ENCODE measurements at places on chromosomes 1 and 21. TPM values are rescaled to one million over a fixed set of nuclear protein-coding genes. Genes with fewer than 3 reads are reported as not detected.

The RHOC gene
- 48.9 TPM for total RNA-seq

The CD1B gene
- total RNA-seq, result not detected

The SERPINC1 gene
- not detected for total RNA-seq

The KCNAB2 gene
- 255 TPM for total RNA-seq

The CD34 gene
- total RNA-seq, result not detected

The ZNF672 gene
- 46.4 TPM for total RNA-seq
